ENCODE measurements at places on chromosomes 16 and 17. TPM values are rescaled to one million over a fixed set of nuclear protein-coding genes. Genes with fewer than 3 reads are reported as not detected.

The UBALD2 gene
- total RNA-seq: 6.8 TPM

The MYH11 gene
- total RNA-seq: under 0.01 TPM

The MSLN gene
- total RNA-seq: 0.25 TPM

The USH1G gene
- not detected for total RNA-seq

The PPL gene
- 4.7 TPM for total RNA-seq

The SPECC1 gene
- total RNA-seq: 1.0 TPM

DNA sequence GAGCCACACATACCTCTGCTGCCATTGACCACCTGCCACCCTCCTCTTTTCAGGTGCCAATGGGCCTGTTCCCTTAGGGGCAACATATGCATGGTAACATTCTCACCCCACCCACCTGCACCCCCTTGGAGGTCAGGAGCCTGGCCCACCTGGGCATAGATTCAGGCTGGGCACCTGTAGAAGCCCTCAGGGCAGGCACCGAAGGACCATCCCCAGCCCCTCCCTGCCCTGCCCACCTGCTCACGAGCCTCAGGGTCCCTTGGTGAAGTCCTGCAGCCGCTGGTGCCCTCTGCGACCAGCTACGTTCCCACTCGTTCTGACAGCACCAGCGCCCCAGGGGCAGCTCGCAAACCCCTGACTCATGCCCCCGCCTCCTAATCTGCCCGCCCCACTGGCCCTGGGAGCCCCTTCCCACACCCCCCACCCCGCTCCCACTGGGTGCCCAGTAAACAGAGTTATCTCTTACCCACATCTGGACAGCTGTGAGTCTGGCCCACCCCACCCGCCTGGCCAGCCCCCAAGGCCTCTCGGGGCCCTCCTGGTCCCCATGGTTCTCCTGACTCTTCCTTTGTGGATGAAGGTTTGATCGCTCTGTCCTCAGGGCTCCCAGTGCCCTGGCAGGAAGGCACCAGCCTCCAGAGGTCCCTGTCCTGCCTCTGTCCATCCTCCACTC is at the start of gene SLC4A1:
SLC4A1 (minus strand) TSS at position 318 of the 673 bp plus-strand sequence. CDS start 5,269 bp downstream, outside the sequence.
- DNase-seq: no peak

The KRT27 gene
- total RNA-seq: not detected

The PSMD11 gene
- total RNA-seq: 104 TPM

The HLF gene
- not detected for total RNA-seq

DNA sequence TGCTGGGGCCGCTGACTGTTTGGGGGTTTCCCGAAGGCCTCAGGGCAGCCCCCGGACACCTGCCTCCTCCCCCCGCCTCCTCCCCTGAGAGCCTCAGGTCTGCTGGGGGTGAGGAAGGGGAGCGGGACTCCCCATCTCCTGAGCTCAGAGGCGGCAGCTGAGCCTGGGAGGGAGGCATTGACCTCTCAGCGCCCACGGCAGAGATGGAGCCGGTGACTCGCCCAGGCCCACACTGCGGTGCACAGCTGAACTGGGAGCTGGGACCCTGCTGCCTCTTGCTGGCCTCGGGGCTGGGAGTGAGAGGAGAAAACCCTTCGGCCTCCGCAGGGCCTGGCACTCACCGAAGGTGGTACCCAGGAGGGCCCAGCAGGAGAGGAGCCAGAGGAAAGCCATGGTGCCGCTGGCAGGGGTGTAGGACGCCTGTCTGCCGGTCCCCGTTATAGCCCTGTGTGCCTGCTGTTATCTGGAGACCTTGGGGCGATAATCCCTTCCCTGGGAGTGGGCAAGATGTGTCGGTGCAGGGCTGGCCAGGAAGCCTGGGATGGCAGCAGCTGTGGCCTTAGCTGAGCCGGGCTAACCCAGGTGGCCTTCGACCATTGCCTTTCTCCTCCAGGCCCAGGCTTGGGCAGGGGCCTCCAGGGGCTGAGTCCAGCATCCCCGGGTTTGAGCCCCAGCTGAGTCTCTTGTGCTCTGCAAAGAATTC is at the start of gene CTRB2:
CTRB2 (minus strand) TSS at position 413 of the 703 bp plus-strand sequence; CDS start at position 393, 20 bp downstream.
- no peak for DNase-seq

- DNase-seq: peak; percentile 68
These were observed 18.9 kb upstream of the MYH10 start for GRCh38 chr17:8649157-8650118.

- no peak for DNase-seq
These were observed 291.9 kb upstream of the ZFHX3 start for GRCh38 chr16:73339821-73340220.

The GJD3 gene
- total RNA-seq: 1.8 TPM

DNA sequence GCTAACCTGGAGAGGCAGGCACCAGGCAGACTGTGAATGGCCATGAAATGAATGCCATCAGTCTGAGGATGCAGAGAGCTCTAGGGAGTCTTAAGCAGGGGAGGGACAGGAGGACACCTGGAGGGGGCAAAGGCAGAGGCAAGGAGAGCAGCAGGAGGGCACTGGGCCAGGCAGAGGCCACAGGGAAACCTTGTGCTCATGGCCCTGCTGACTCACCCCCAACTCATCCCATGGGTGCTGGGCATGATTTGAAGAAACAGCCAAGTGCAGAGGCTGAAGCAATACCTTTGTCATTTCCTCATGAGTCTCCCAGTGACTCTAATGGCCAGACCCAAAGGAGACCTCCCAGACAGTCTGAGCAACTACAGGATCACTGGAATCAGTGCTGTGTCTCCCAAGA is 141.4 kb downstream of the TMEM132E start:
- no peak for DNase-seq

DNA sequence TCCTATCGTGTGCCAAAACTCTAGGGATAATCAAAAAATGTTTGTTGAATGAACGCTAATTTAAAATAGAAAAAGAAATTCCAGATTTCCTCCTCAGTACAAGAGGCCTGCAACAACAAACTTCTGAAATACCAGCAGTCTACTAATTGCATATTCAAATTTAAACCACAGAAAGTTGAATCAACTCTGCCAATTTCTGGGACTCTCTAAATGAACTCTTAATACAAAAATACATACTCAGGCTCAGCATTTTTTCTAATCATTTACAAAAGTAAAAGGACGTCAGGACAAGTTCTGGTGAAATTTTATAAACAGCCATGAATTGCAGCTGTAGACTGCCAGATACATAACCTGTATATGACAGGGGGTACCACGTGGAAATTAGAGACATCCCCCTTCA is 49.0 kb downstream of the KANSL1 start:
- DNase-seq: no peak

DNA sequence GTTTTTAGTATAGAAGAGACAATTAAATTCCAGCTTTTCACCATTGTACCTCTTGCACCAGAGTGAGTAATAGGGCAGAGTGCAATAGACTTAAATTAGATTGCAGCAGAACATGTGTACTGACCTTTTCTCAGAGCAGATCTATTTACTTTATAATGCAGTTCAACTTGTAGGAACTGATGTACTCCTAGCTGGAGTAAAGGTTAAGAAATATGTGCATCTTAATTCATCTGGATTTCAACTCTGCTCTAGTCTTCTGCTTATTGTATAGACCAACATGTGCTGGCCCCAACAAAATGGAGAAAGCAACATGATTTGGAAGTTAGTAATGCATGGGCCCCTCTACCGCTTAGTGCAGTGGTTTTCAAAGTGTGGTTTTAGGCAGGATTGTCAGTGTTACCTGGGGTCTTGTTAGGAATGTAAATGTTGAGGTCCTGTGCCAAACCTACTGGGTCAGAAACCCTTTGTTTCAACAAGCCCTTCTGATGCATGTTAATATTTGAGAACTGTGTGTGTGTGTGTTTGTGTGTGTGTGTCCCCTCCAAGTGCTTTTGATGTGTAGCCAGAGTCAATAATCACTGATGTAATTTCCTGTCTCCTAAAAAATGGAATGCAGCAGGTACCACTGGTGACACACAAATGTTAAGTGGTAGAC is 138.6 kb downstream of the TOX3 start:
- no peak for DNase-seq

GRCh38 chr16:4087990-4088577 is 28.2 kb downstream of the ADCY9 start:
- DNase-seq: no peak

The LASP1 gene
- total RNA-seq: 57.1 TPM

The GLP2R gene
- total RNA-seq: not detected

DNA sequence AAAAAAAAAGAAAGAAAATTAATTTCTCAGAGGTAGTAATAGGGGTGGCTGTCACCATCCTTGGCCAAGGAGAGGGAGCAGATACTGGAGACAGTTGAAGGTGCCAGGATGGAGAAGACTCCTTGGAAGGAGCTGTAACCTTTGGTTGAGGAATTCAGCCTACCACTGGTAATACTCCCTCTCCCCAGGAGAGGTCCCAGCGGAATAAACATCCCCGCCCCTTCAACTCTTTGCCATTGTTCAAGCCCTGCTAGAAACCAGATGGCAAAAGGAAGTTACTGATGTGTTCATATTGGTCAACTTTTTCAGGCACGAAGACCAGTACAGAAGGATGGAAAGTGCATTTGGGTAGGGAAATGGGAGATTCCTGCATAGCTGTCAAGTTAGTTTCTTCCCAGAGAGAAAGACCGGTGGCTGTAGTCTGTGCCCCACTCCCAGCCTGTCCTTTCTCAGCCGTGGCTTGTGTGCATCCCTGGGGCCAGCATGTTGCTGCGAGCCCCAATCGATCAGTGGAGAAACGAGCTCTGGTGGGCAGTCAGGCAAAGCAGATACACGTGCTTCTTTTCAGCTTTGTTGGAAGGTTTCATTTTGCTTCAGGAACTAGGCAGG is 612.1 kb downstream of the MAF start:
- no peak for DNase-seq

- DNase-seq: no peak
These were observed 119.3 kb upstream of the WSCD1 start for GRCh38 chr17:5950878-5951277.

The TPSG1 gene
- not detected for total RNA-seq

DNA sequence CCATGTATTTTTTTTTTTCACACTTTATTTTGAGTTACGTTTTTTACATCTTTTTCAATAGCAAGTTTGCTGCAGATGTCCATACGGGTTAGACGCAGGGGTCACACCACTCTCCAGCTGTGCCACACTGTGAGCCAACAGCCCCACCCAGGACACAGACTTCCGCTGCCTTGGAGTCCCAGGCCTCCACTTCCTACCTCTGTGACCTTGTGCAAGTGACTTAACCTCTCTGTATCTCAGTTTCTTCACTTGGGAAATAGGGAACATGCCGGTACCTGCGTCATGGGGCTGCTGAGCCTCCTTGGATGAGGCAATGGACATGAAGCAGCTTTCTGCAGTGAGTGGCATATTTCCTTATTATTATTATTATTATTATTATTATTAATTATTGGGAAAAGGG is 3.3 kb upstream of the PITPNA start:
- DNase-seq: no peak

The PTX4 gene
- under 0.01 TPM for total RNA-seq

The RPUSD1 gene
- total RNA-seq: 22.2 TPM

The C17orf100 gene
- 0.13 TPM for total RNA-seq

- DNase-seq: no peak
These were observed 4.3 kb downstream of the KRT19 start for GRCh38 chr17:41523787-41524186.

GRCh38 chr16:81261049-81261648 is 22.7 kb downstream of the BCO1 start:
- DNase-seq: peak; percentile 7

GRCh38 chr17:32771396-32771795 is 105.5 kb downstream of the MYO1D start:
- DNase-seq: peak; percentile 95

The PYY gene
- not detected for total RNA-seq

DNA sequence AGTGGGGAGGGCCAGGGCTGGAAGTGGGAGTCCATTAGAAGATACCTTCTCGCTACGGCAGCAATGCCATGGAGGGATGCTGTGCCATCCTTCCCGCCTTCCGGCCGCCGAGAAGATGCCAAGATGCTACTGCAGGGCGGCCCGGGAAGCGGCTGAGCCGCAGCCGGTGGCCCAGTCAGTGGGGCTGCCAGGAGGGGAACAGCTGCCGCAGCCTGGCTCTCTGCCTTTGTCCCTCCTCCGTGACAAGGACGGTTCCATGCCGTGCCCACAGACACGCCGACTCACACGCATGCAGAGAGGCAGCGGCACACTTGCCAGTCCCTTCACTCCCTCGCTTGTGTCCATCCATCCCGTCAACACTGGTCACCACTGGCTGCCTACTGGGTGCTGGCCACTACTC is 20.2 kb upstream of the NCBP3 start:
- no peak for DNase-seq

GRCh38 chr17:42178817-42179216 is 2.1 kb downstream of the KCNH4 start:
- DNase-seq: no peak

The UNC13D gene
- 2.9 TPM for total RNA-seq

- no peak for DNase-seq
These were observed 385.4 kb upstream of the CDH5 start for GRCh38 chr16:65981057-65981456.

The NPIPA2 gene
- total RNA-seq: not detected

DNA sequence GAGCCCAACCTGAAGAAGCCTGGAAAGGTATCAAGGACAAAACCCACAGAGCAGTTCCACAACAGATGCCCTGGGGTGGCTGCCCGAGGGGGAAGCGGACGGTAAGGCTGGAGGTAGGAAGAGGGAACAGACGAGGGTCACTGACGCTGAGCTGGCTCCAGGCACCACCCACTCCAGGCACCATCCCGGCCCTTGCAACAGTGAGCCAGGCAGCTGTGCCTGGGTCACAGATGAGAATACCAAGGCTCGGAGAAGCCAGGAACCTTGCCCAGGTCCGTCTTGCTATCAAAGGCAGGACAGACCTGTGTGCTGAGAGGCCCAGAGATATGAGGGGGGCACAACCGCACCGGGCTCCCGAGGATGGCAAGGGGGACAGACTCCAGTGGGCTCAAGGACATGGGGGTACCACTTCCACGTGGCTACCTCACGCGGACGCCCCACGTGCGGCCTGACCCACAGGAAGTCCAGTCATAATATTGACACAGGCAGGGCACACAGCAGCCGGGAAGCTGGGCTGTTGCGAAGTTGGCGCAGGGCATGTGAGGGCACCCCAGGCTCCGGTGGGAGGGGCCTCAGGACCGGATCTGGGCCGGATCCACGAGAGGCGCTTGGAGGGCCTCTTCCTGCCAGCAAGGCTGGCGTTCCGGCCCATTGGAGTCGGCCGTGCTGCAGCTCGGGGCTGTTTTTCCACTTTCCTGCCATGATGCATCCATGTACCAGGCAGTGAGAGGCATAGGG is 29.9 kb downstream of the PEMT start:
- peak; percentile 76 for DNase-seq

DNA sequence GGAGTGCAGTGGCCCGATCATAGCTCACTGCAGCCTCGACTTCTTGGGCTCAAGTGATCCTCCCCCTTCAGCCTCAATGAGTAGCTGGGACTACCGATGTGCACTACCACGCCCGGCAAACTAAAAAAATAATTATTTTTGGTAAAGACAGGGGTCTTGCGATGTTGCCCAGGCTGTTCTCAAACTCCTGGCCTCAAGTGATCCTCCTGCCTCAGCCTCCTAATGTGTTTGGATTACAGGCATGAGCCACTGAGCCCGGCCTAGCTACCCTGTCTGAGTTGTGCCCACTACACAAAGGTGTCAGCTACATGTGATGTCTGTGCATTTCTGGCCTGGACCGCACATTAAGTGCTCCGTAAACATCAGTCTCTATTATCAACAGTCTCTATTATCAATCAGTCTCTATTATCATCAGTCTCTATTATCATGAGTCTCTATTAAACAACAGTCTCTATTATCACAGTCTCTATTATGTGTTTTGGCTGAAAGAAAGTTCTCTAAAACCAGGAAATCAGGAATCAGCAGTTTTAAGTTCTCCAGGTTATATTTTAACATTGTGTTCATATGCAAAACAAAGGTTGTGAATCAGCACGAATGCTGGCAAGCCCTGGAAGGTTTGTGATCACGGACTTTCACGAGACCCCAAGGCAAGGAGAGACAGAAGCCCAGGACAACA is 721 bp upstream of the WWOX start:
- no peak for DNase-seq

The KRTAP9-8 gene
- not detected for total RNA-seq

- DNase-seq: peak; percentile 56
These were observed 11.1 kb downstream of the PIMREG start for GRCh38 chr17:6455321-6455705.

The TNFRSF17 gene
- total RNA-seq: not detected

Data from dermis microvascular lymphatic vessel endothelial cell (primary cell).